Activated naive CD8-positive, alpha-beta T cell treated with anti-CD3 and anti-CD28 coated beads for 36 hours (primary cell): ENCODE measurements at places on chromosomes 12 and 14.

DNA sequence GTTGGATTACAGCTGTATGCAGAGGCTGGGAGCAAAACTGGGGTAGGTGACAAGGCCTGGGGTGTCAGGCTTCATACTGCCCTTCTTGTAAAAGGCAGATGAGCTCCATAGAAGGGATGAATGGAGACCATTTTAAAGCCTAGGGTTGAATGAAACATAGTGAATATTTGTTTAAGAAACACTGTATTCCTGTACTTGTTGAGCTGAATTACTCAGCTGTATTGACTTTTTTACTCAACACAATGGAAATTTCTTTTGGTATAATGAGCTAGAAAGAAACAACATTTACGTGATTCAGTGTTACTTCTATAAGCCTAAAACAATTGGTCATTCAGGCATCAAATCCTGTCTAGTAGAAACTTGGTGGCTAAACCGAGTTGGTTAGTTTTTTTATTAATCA lies 14.1 kb downstream of the ATP6V0A2 start:
- DNase-seq = no peak

- no peak for DNase-seq
Observed at GRCh38 chr14:104364830-104365229, 214.7 kb upstream of the C14orf180 start.

GRCh38 chr12:18982226-18982949 lies 147.1 kb upstream of the PLEKHA5 start:
- DNase-seq = no peak

- no peak for DNase-seq
Observed at GRCh38 chr12:23891115-23891514, 58.4 kb downstream of the SOX5 start.

DNA sequence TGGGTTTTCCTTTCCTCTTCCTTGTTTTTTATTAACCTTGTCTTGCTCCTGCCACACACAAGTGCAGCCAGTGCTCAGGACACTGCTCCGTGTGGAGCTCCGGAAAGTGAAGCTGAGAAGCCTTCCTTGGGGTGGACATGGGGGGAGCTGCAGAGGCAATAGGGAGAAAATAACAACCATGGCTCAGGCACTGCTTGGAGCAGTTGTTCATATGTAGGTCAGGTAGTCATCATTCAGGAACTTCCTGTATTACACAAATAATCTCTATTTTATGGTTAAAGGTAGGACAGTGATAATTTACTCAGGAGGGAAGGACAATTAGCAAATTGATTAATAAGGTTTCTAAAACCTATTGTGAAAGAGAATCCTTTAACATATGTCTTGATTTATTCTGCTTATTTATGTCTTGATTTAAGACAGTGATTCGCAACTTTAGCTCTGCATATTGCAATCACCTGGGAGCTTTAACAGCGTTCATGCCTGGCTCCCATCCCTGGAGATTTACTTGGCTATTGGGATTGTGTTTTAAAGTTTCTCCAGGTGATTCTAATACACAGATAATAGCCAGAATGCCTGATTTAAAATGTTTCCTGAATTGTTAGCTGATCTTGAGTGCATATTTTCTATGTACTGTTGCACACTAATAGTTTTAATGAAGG lies 92.1 kb downstream of the ETV6 start:
- no peak for DNase-seq

DNA sequence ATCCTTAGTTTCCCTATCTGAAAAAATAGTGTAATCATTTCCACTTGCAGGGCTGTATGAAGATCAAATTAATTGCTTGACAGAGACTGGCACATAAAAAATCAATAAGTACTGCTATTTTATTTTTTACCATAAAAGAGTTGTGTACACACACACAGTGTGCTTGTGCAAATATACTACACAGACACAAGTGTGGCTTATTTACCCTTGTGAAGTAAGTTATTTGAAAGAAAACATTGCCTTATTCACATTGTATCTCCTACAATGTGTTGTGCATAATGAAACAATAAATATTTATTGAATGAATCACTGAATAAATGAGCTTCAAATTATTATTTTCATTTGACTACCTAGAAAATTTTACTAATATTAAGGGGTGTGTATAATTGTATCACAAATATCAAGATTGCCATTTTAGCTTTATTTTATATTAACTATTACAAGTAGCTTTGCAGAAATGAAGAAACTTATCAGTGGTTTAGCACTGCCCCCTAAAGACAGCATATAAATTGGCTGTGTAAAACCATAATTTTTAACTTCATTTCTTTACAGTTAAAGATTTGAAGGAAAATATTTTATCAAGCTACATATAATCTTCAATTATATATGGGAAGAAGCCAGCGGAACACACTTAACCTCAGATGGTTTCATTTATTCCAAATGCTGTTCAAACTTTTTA lies 11.3 kb downstream of the GARIN6 start:
- no peak for DNase-seq

- DNase-seq = no peak
Observed at GRCh38 chr12:97038131-97038530, 131.1 kb downstream of the NEDD1 start.

DNA sequence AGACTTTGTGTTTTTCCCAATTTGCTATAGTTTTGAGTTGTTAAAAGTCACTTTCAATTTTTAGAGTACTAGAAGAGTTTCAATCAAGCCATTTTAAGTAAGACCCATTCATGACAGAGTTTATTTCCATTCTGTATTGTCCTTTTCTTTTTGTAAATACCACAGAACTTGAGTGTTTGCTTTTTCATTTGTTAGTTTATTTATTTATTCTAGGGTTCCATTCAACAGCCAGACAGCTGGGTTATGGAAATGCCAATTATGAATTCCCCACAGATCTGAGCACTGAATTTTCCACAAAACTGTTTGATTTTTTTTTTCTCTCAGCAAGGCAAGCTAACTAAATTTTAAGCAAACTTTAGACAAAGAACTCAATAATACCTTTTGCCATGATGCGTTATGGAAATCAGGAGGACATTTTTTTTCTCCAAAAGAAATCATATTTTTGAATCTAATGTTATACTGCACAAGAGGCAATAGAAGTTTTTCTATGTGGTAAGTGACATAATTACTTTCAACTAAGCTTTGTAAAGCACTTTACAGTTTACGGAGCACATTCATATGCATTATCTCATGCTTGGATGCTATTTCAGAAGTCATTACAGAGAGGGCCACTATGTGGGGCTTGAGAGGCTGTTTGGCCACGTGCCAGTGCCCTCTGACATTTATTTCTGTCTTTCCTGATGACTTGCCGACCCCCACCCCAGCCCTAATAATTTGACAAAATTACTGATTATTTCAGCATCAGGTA lies 181.5 kb downstream of the VRK1 start:
- DNase-seq = no peak

GRCh38 chr12:88328090-88328489 lies 186.0 kb downstream of the TMTC3 start:
- DNase-seq = no peak

DNA sequence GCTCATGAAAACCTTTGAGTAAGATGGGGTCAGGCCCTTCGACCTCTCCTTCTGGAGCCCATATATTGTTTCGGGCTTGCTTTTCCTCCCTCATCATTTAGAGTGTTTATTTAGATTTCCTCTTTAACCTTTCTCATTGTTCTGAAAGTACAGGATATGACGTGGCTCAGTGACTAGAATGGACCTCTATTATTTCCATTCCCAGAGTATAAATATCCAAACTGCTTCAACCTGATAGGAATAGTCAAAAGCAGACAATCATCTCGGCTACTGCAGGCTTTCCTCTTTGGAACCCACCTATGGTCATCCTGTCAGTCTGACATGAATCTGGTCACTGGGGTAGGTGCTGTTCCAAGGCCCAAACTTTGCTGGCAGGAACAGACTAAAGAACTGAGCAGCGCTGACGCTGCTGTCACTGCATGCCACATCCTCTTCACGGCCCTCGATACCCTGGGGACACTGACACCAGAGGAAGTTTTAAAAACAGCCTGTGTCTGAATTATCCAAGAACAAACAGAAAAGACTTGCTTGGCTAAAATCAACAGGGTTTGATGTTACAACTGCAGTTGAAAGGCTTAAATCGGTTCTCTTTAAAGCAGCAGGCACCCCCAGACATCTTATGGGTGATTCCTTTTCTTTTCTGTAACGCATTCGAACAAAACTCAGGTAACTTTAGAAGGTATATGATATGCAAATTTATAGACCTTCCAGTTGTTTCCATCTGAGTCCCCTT lies 5.0 kb upstream of the DDX47 start:
- DNase-seq = peak; percentile 54

DNA sequence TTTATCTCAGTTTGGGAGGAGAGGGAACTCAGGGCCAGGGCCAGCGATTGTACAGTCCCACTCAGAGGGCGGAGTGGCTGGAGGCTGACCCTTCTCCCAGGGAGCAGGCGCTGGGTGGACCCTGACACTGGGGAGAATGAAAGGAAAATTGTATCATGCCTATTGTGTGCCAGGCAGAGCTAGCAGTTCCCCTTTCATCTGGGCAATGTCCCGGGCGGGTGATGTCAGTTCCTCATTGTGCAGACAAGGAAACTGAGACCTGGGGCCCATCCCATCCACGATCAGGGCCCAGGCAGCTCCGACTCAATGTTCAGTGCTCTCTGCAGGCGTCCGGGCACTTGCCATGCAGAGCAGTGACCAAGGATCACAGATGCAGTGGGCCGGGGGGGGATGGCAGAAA lies 101.9 kb upstream of the RTL1 start:
- DNase-seq = no peak

GRCh38 chr12:75705749-75706711 lies 194.6 kb upstream of the KRR1 start:
- DNase-seq = no peak

DNA sequence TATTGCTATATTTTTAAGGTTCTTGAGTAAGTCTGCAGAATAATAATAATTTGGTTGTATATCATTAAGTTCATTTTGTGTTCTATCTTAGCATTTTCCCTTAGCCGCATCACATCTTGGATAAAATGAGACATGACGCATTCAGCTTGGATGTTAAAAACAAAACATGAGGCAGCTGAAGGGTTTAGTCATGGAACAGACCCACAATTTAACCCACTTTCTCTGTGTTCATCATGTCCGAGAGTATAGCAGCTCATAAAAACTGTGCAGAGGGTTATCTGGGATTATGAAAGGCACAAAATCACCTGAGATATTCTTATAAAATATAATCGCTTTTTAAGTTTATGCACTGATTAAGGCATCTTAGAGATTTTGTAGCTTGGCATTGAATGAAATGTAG lies 219.3 kb downstream of the TRHDE start:
- DNase-seq = no peak

DNA sequence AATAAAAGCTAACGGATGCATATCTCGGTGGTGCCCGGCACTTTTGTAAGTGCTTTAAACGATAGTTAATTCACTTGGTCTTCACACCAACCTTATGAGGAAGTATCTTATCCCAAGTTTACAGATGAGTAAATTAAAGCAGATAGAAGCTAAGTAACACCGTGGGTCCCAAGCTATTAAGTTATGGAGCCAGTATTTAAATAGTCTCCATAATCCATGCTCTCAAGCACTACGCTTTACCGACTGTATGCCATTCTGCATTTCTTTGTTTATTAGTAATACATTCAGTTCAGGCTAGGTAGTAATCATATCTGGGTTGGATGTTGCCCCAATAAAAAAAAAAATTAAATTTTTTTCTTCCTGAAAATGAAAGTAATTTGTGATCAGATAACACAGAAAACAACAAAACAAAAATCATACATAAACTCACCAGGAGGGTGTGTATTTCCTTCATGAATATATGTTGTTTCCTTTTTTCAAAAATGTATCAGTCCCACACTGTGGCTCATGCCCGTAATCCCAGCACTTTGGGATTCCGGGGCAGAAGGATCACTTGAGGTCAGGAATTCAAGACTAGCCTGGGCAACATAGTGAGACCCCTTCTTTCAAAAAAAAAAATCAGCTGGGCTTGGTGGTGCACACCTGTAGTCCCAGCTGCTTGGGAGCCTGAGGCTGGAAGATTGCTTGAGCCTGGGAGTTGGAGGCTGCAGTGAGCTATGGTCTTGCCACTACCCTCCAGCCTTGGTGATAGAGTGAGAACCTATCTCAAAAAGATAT lies 1.4 kb upstream of the M6PR start:
- no peak for DNase-seq

DNA sequence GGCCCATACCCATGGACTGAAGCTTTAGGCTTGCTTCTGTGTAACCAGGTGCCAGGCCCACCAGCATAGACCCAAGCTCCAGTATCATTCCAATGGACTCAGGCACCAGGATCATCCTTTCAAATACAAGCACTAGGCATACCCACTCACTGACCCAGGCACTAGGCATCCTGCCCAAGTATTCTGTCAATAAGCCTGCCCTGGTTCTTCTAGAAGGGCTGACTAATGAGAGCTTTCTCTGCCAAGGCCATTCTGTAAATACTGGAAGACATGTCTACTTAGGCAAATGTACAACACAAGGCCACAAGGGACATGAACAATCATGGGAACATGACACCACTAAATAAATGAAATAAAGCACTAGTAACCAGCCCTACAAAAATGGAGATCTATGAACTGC lies 352.2 kb downstream of the FSCB start:
- DNase-seq = no peak

DNA sequence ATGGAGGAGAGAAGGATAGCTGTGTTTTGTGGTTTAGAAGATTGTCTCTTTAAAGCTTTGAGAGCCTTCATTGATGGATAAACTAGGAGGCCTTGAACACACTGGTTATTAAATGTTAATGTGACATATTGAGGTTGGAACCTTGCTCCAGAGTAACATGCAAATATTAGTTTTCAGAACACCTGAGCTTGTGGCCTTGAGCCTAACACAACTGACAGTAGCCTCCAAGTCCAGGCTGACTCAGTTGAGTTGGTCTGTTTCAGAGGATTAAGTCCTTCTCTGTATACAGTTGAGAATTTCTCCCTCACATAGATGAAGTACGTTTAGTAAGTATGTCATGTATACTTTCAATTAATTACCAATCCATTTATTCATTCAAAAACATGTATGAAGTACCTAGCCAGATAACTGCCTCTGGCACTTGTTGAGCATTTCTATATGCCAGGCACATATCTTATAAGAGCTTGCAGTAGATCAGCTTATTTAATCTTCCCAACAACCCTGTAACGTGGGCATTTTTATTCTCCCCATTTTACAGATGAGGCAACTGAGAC lies 63.5 kb downstream of the ELK3 start:
- no peak for DNase-seq

- DNase-seq = no peak
Observed at GRCh38 chr14:34050606-34051005, 99.7 kb upstream of the EGLN3 start.

DNA sequence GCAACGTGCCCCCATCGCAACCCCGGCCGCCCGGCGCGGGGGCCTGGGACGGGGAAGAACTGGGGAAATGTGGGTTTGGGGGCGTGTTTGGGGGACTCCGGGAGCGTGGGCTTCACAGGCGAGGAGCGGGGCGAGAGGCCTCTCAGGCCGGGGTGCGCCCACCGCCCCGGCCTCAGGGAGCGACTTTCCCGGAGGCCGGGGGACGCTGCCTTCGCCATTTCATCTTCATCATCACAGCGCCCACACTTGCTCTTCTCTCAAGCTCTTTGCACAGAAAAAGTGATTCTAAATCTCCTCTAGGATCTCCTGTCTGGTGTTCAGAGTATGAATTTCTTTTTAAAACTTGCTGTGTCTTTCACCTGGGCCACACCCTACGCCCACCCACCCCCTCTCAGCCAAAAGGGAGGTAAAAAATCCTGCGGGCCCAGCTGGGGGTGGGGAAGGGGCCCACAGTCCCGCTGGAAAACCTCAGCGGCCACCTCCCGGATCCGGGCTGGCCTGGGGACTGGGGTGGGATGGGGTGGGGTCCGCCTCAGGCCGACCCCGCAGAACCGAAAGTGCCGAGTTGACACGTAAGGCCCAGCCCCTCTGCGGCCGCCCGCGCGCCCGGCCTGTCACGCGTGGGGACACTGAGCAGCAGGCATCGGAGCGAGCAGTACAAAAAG lies 7.4 kb downstream of the CDKN1B start:
- DNase-seq = no peak
